Stimulated activated CD8-positive, alpha-beta memory T cell treated with anti-CD3 and anti-CD28 coated beads, Interleukin-2, amount 100 ng/mL, for 1 hour (primary cell): ENCODE measurements at places on chromosomes 1 and 21.

DNA sequence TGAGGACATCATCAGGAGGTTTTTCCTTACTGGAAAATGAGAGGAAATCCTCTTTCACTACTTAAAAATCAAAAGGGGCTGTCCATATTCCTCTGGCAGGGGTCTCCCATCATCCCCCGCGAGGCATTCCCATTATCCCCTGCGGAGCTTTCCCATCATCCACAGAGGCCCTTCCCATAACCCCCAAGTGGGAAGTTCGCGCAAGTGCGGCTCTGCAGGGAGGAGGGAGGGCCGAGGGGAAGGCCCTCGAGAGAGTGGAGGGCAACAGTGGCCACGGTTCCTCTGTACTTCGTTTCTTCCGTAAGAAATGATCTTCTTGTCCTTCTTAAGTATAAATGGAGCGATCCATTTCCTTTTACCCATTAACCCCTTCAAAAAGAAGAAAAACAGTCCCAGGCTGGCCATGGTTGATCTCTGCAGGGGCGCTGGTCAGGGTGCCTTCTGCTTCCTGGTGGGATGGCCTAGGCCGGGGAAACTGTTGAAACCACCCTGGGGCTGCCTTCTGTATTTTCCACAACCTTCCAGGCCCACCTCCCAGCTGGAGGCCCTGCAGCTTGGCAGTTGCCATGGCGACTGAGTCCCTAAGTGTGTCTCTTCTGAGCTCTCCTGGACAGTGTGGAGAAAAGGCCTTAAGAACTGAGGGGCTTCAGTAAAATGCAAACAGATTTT, 3.6 kb upstream of the RSPH1 start:
- no peak for DNase-seq

DNA sequence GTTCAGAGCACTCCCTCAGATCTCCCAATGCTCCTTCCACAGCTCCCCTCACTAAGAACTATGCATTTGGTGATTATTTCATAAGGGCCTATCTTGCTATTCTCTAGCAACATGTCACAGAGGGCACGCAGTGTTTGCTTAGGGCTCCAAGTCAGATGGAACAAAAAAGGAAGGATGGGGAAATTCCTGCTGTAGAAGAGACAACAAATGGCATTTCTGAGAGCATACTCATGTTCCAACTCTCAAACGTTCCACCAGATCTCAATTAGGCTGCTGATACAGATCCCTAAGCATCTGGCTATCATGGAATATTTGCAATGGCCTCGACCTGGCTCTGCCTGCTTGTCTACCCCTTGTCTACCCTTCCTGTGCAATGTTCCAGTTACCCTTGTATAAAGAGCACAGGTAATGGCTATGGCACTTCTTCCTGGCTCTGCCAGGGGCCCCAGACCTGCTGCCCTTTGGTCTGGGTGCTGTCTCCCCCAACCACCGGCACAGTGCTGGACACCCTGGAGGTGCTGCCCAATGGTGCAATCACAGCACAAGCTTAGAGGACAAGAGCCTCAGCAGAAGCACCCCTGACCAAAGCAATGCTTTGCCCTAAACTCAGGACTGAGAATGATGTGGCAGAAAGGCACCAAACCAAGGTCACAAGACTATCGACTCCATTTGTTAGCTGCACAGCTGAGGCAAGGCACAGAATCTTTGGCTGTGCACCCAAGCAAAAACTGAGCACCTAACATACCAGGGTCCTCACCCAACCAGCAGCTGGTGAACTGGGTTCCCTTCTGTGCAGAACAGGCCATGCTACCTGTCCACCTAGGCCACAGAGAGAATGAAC, 3.6 kb downstream of the PARP1 start:
- DNase-seq, result no peak

GRCh38 chr1:111222308-111223125, 5.0 kb upstream of the CHI3L2 start:
- DNase-seq, result no peak

DNA sequence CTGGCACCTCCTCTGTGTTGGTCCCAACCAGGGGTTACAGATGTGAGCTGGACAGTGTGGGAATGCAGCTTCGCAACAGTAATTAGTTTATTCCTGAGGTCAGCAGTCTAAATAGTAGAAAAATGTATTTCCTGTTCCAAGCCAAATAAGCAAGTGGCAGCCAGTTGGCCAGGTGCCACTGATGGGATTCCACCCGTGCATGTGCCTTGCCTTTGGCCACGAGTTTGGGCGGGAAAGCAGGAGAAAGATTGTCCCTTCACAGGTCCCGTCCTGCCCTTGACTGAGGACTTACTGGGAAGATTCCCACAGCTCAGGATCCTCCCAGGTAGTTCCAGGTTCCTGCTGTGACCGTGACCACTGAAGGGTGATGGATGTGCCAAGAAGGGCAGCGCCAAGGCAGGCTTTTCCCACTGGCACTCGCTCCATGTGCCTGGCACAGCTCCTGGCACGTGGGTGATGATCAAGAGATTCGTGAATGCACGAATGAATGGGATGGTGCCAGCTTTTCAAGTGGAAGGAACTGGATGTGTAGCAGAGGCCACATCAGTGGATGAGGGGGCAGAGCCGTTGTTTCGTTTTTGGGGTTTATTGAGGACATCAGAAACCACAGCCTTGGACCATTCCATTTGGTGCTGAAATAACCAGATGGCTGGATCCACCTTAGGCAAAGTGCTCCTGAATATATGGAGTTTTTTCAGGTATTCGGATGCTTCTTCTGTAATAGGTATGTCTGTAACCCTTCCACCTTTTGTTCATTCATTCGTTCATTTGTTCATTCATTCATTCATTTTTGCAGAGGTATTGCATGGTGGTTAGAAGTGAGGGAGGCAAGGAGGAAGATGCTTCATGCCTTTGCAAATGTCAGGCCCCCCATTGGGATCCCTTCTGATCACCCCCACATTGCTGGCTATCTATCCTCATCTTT, 62.4 kb upstream of the WNT4 start:
- DNase-seq, result no peak

DNA sequence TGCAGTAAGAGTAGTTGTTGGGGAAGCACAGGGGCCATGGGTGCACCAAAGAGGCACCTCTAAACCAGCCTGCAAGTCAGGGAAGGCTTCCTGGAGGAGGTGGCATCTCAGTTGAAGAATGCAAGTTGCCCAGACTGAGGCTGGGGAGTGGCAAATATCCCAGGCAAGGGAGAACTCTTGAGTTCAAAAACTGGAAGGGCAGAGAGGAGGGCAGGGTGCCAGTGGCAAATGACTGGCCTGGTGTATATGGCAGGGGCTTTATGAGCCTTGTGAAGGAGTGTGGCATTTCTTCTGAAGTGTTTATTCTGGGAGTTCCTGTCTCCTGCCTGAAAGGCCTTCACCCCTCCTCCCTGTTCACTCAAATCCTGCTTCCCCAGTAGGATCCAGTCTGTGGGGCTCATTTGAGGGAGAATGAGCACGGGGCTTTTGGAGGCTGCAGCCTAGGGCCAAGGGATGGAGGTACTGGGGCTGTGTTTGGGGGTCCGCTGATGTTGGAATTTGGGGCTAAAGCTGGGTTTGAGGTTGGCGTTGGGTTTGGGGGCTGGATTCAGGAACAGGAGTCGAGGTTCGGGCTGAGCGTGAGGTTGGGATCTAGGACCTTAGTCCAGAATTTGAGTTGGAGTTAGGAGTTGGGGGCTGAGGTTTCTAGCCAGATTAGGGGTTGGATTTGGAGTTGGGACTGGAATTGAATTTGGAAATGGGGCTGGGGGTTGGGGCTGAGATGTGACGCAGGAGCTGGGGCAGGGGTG, at the start of gene TMEM125:
TSS of gene TMEM125 (plus strand) at position 357 of the 749 bp plus-strand sequence. CDS start 2,740 bp downstream, outside the sequence.
- DNase-seq, result no peak

- DNase-seq, result no peak
Measured at GRCh38 chr1:31981456-31981839, 32.2 kb upstream of the KHDRBS1 start.

DNA sequence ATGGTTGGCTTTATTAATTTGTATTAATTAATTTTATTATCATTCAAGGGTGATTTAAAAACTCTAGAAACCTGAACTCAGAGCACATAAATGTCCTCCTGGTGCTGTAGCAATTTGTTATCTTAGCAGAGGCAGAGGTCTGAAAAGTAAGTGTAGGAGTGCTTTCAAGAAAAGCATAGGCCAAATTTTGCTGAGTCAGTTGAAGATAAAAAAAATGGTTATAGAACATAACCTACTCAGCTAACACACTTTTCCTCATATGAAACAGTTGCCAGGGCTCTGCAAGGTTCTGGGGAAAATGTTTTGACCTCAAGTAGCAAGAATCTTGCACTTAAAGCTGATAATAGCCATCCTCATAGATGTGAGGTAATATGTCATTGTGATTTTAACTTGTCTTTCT, 53.5 kb upstream of the CHODL start:
- no peak for DNase-seq

GRCh38 chr1:221907166-221907932, 165.5 kb upstream of the DUSP10 start:
- no peak for DNase-seq

DNA sequence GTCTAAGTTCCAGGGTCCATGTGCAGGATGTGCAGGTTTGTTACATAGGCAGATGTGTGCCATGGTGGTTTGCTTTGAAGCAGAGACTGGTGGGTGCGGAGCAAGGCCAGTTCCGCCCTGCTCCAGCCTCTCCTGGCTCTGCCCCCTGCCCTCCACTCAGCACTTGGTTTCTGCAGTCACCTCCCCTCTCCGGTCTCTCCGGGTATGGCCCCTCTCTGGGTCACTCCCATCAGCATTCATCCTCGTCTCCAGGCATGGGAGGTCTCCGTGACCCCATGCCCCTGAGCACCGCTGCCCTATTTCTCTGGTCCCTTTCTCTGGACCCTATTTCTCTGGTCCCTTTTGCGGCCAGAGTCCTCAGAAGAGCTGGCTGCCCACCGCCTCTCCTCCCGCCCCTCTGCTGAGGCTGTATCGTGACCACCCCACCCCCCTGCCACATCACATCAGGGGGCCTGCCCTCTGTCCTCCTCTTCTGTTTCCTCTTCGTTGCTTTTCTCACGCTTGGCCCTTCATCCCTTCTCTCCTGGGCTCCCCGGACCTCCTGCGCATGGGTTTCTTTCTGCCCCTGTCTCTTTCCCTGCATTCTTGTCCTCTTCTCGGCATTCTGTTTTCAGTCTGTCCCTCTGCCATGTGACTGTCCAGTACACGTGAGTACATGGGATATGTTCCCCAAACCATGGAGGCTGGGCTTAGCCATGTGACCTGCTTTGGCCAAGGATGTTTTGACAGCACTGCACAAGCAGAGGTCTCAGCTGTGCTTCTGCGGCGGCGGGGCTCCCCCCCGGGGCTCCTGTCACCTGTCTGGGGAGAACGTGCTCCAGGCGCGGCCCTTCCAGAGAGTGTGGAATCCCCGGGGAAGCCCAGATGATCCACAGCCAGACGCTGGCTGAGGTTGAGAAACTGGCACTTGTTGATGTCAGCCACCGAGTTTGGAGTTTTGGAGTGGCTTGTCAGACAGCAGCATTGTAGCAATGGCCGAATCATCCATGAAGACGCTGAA, 54.4 kb upstream of the C1orf174 start:
- DNase-seq, result no peak
